ENCODE measurements at places on chromosomes 6 and 20. TPM values are rescaled to one million over a fixed set of nuclear protein-coding genes. Genes with fewer than 3 reads are reported as not detected.

DNA sequence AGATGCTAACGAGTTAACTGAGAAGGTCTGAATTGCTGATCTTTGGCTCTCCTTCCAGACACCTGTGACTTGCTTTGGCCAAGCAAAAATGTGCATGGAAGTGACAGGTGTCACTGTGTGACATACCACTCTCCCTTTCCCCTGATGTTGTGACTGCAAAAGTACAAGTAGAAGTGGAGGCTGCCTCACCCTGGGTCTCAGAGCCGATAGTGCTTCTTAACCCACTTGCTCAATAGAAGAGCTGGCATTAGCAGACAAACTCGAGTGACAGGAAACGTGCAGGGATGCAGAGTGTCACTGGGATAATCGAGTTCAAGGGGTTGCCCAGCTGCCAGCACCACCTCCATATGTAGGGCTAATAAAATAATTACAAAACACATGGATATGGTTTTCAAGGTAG lies 16.4 kb upstream of the SPO11 start:
- DNase-seq, result no peak

DNA sequence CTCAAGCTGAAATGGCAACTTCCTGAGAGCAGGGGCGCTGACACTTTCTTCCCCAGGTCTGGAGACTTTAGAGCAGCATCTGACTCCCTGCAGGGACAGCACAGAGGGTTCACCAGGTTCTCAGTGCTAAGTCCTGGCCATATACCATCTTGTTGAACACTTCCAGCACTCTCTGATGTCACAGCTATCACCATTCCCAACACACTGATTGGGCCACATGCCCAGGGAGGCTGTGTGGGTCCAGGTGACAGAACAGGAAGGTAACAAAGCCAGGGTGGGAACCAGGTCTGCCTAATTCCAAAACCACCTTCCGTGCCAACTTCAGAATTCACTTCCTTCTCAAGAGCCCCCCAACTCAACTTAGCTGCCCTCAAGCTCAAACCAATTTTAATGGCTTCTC lies 4.3 kb downstream of the APCDD1L start:
- no peak for DNase-seq

- no peak for DNase-seq
These were observed 9.1 kb upstream of the ZNFX1 start for GRCh38 chr20:49286689-49287551.

DNA sequence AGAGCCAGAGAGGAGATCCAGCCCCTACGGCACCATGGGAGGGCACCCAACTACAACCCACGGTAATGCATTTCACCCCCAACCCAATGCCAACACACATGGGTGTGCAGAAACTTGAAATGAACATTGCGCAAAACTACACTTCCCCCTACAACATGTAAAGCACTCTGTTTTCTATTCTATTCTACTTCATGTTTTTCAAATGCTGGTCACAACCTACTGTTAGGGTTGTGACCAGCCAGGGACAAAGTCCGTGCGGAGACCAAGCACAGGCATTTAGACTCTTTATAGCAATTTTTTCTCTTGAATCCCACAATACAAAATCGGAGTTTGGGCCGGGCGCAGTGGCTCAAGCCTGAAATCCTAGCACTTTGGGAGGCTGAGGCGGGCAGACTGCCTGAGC lies 90.6 kb downstream of the MRPL14 start:
- DNase-seq, result no peak

DNA sequence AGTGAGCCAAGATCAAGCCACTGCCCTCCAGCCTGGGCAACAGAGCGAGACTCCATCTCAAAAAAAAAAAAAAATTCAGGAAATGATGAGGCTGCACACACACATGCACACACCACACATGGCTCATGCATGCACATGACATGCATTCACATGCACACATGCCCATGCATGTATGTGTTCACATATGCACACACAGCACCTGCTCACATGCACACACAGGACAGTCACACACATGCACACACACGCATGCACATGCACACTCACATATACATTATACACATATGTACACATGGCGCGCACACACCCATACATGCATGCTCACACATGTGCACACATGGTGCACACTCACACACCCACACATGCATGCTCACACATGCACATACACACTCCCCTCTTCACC lies 22.5 kb downstream of the RIPOR3 start:
- no peak for DNase-seq

DNA sequence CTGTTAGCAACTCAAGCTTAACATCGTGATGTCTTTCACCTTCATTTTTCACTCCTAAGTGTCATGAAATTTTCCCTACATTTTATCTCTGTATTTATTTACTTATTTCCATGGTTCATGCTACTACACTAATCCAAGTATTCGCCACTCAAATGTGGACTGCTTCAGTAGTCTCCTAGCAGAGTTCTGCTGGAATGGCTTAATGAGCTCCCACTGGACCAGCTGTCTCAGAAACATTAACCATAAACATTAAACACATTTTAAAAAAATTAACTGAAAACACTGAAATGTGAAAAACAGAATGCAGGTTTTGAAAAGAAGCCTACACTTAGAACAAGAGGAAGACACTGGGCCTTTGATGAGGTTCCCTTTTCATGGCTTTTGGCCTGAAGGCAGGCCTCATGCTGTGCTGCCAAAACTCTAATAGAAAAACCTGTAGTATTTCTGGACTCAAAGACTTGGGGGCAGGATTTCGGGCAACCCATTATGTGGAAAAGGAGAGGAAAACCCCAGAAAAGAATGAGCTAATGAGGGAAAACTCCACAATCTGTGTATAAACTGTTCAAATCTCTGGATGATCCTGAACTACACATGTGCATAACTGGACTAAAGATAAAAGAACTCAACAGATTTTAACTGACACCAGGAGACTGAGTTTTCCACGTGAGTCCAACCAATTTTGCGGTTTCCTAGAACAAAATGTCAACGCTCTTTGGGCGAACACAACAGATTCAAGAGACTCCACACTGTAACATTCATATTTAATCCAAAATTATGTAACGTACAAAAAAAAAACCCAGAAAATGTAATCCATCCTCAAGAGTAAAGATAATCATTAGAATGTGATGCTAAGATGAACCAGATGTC lies 33.0 kb downstream of the SAMD3 start:
- no peak for DNase-seq

GRCh38 chr20:2652724-2653555 lies 508 bp downstream of the NOP56 start:
- peak; percentile 51 for DNase-seq

GRCh38 chr6:135411849-135412248 lies 85.7 kb downstream of the AHI1 start:
- DNase-seq, result no peak

DNA sequence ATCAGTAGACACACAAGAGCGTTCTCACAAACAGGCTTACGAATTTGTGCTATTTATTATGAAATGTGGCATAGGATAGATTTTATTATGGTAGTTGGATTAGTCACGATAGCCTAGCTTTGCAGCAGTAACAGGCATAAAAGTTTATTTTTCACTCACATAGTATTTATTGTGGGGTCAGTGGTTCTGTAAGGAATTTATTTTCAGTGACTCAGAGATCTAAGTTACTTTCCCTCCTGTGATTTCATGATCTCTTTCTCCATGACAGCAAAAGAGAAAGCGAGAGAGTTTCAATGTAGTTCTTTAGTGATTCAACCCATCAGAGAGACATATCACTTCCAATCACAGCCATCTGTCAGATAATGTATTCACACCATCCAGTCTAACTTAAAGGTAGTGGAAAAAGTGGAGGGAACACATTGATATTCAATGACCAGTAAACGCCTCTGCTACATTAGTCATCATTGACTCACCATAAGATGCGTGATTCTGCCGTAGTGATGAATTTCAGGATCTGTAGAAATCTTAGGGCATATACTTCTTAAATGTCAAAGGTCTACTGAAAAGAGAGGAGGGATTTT lies 605.5 kb downstream of the HDGFL1 start:
- DNase-seq, result no peak

GRCh38 chr6:168096271-168096764 lies 17.3 kb upstream of the FRMD1 start:
- DNase-seq, result peak; percentile 21

- no peak for DNase-seq
These were observed 188.2 kb upstream of the PREP start for GRCh38 chr6:105591053-105591452.

DNA sequence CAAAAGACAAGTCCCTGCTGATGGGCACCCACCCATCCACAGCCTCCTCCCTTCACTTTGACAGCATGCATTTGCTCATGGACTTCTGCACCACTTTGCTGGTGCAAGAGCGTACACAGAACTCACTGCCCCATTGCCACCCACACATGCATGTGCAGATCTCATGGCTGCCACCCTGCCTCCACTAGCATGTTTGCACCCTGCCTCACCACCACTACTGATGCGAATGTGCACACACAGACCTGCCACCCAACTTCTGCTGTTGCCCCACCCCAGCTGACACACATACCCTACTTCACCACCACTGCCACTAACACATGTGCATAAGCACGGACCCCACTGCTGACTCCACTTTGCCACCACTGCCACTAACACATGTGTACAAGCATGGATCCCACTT lies 64.9 kb upstream of the EYS start:
- DNase-seq, result no peak

- DNase-seq, result peak; percentile 26
These were observed 58.5 kb downstream of the MRPL14 start for GRCh38 chr6:44068607-44069296.

DNA sequence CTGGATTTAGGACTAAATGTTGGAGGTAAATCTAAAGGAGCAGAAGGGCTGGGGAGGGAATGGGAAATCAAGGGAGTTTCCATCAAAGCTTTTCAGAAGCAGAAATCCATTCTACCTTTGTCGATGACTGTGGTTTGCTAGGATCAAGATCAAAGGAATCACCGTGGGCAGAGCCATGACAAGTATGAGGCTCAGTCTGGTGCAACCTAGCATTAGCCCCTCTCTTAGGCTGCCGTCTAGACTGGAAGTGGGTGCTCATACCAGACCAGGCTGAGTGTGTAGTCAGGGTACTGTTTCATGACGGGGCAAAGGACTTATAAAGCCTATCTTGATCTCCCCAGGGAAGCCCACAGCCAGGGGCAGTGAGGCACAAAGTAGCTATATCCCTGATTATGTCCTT lies 120.5 kb downstream of the BMP2 start:
- no peak for DNase-seq

GRCh38 chr6:4598384-4598995 lies 177.7 kb upstream of the CDYL start:
- no peak for DNase-seq

DNA sequence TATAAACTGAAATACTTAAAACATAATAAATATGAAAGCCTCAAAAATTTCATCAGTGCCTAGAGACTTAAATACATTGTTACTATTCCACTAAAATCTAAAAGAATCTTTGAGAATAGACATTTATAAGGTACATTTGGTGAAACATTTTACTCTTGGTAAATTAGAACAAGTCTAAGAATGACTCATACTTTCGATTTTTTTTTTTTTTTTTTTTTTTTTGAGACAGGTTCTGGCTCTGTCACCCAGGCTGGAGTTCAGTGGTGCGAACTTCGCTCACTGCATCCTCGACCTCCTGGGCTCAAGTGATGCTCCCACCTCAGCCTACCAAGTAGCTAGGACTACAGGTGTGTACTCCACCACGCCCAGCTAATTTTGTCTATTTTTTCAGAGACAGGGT lies 6.4 kb downstream of the FUCA2 start:
- no peak for DNase-seq

DNA sequence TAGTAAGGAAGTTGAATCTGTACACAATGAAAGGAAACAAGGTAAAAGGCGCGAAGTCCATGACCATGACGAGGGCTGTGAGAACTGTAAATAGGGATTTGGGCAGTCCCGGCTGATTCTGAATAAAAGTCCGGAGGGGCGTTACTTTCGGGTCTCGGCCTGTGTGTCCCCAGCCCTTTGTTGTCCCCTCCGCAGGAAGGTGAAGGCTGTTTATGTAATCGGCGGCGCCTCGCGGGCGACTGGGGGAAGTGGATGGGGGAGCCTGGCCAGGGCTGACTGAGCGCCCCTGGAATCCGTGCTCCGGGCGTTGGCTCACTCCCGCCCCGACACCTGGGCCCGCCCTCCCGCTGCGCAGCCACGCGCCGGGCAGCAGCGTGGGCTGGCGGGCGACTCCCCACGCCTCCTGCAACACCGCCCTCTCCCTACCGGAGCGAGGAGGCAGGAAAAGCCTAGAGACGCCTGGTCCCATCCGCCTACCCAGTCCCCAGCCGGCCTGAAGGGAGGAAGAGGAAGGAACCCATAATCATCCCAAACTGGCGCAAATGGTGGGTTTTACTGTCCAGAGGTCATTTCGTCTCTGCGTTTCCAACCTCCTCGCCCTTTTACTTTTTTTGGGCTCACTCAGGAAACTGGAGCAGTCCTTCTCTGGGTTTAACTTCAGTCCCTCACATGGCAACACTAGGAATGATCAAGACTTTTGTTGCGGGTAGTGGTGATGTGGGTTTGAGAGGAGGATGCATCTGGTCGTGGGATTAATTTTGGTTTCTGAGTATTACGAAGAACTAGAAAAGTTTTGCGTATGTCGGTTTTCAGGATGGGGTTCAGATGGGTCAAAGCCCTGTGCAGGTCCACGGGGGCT lies 12.1 kb downstream of the TRIM31 start:
- DNase-seq, result peak; percentile 40

Gene TTK
- 0.14 TPM for polyA plus RNA-seq

Gene SEMG1
- not detected for polyA plus RNA-seq

Gene POPDC3
- polyA plus RNA-seq, result 271 TPM

Gene ARMC2
- 1.4 TPM for polyA plus RNA-seq

Gene C6orf141
- polyA plus RNA-seq, result 0.29 TPM

Gene COL19A1
- polyA plus RNA-seq, result 0.04 TPM

Gene MEP1A
- 0.04 TPM for polyA plus RNA-seq

Gene ZKSCAN3
- polyA plus RNA-seq, result 2.9 TPM

Gene GPR6
- not detected for polyA plus RNA-seq

Gene CST7
- polyA plus RNA-seq, result 0.31 TPM

Gene ZC2HC1B
- polyA plus RNA-seq, result not detected

Gene PDE7B
- 2.0 TPM for polyA plus RNA-seq

Gene RAD21L1
- polyA plus RNA-seq, result not detected

Gene COL9A3
- polyA plus RNA-seq, result 0.86 TPM

Gene PSORS1C2
- polyA plus RNA-seq, result not detected

Gene SPDEF
- 0.21 TPM for polyA plus RNA-seq

Gene PPP1R10
- polyA plus RNA-seq, result 23.2 TPM
